C1 segment of cervical spinal cord (tissue), 14 donors: ENCODE measurements at places on chromosomes 1 and 21.

DNA sequence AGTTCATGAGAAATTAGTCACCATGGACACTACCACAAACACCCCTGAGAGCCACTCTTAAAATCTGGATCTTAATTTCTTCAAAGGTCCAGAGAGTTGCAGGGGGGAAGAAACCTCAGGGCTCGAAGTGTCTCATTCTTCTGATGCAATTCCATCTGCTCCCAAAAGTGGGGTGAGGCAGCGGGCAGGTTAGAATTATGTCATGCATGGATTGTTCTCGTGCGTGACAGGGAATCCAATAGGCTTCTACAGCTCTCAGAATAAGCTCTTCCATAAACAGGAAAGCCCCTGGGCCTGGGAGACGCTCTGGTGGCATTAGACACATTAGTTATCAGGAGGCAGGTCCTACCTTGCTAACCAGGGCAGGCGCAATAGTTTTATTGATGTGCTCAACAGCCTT lies 8.4 kb downstream of the ENO1 start:
- DNase-seq: no peak

DNA sequence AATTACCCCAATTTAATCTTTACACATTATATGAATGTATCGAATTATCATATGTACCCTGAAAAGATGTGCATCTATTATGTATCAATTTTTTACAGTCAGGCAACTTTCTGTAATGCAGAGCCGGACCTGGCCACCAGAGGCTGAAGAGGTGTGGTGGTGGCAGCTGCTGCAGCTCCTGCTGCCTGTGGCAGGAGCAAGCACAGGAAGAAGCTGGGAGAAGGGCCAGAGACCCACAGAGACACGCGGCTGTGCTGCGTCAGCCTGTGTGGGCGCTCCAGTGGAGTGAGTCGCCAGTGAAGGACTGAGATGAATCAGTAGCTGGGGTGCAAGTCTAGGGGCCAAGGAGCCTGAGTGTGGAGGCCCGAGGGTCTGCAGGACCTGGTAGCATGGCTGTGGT lies 74.3 kb upstream of the COG2 start:
- no peak for DNase-seq

DNA sequence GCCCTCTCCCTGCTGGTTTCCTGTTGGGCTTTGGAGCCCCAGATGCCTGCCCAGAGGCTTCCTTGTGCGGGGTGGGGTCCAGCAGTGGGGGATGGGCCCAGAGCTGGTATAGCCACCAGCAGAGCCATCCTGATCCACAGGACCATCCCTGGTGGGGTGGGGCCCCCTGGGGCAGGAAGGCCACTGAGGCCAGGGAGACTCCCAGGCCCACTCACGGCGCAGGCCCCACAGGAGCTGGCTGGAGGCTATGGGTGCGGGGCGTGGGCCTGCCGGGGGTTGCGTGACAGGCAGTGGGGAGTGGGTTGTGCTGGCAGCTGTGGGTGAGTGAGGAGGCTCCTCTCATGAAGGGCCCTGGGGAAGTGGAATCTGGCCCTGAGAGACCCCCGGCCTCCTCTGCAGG lies 5.7 kb downstream of the LRRC3 start:
- no peak for DNase-seq

GRCh38 chr1:12441414-12442105 lies 176.4 kb downstream of the DHRS3 start:
- DNase-seq: no peak

GRCh38 chr1:67342076-67342890 lies 34.6 kb downstream of the IL12RB2 start:
- no peak for DNase-seq

DNA sequence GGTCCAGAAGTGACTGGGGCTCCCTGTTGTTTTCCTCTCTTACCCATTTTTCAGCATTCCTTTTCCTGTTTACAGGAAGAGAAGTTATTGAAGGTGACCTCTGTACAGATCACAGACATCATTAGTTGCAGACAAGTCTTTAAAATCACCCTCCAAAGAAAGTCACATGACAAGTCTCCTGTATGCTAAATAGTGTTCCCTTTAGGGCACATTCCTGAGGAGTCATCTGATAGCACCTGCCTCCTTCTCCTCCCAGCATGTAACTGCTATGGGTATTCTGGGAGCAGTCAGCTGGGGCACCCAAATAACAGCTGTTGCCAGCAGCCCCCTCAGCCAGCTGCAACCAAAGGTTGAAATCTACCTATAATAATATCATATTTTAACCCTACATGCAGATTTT lies 200.6 kb downstream of the PTGER3 start:
- DNase-seq: no peak

GRCh38 chr21:31186916-31187315 lies 148.6 kb upstream of the KRTAP19-8 start:
- no peak for DNase-seq

- DNase-seq: no peak
These were observed 16.1 kb upstream of the AJAP1 start for GRCh38 chr1:4638345-4638729.

DNA sequence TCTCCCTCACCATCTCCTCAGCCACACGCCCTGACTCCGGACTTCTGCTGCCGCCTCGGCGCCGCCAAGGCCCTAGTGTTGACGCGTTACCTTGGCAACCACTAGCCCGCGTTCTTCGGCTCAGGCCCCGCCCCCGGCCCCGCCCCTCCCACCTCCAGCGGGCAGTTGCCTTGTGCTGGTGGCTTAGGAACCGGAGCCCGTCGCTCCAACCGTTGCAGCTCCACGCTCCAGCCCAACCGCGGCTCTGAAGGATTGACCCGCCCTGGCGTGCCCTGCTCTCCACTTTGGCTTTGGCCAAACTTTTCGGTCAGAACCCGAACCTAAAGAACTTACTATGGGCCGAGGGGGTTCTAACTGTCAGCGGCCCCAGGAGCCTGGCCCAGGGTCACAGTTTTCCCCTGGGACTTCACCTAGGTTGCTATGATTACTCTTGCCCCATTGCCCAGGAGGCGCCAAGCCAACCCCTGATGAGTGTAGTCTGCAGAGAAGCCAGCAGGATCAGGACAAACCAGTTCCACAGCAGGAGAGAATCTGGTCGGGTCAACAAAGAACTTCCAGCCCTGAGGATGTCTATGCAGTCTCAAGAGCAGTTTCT lies at the start of gene CFAP45:
TSS of gene CFAP45 (minus strand) at position 80 of the 595 bp plus-strand sequence. CDS start at position 13, 67 bp downstream.
- DNase-seq: no peak

DNA sequence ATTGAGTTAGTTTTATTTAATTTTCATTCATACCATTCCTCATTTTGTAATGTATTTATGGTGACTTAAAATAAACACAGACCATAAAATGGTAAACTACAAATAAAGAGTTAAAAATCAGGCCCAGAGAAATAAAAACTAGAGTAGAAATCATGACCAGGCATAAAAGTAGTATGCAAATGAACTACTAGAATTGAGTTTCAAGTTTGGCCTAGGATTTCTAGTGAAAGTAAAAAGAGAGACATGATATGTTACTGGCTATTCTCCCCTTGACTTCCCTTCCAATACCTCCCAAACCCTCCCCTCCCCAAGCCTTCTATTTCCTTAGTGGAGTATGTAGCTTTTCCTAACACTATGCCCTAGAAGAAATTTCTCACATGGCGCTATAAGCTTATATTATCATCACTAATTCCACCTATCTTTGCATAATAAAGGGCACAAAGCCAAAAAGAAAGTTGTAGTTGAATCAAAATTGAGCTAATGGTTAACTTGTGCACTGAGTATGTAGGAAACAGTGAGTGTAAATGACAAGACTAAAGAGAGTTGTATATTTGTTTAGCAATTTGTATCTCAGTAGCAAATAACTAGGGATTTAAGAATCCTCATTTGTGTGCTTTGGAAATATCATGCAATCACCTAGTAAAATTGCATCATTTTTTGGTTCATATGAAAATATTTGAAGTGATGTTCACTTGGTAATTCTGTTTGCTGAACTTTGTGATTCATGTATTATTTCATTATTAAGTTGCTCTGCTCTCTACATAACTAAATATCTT lies 29.7 kb upstream of the CDC14A start:
- DNase-seq: no peak

- no peak for DNase-seq
These were observed 125.8 kb upstream of the C8B start for GRCh38 chr1:57091642-57092041.

GRCh38 chr21:16535626-16536025 lies 805.8 kb downstream of the USP25 start:
- no peak for DNase-seq
